Suppressor macrophage (primary cell): ENCODE measurements at places on chromosomes 16 and 17.

DNA sequence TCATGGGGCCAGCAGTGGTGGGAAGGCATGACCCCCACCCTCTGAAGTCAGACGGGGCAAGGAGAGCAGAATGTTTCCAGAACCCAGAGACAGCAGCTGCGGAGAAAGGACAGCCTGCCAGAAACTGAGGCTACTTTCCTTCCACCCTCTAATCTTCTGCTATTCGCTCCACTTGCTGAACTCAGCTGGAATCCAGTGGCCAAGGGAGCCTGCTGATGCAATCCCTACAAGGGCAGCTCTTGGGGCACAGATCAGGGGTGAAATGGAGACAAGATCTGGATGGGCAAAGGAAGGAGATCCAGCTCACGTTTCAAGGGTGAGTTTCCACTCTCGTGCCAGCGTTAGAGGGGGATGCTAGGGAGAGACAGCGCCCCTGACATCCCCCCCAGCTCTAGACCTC lies 479.1 kb downstream of the SLC39A11 start:
- DNase-seq = no peak

DNA sequence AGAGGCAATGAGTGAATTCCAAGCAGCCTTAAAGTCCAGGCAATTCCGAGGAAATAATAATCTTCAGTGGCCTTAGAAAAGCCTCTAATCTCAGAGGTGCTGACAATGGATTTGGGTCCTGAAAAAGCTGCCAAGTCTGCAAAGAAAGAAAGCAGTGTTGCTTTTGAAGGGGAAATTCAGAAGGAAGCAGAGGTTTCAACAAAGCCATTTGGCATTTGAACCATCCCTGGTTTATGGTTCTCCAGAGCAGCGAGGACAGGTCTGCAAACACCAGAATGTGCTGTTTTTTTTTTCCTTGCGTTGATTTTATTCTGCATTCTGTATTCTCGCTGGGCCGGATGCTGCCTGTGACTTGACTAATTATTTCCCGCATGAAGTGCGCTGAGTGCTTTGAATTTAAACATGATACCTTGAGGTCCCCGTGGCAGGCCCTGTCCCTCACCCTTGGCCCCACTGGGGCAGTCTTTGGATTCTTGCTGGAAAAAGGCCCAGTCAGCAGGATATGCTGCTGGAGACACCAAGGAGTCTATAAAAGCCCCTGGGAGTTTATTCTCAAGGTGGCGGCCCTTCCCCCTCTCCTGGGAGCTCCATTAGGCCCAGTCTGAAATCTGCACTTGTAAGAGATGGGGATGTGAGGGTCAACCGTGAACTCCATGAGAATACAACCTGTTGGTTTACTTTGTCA lies 338.3 kb downstream of the HAPSTR1 start:
- no peak for DNase-seq

DNA sequence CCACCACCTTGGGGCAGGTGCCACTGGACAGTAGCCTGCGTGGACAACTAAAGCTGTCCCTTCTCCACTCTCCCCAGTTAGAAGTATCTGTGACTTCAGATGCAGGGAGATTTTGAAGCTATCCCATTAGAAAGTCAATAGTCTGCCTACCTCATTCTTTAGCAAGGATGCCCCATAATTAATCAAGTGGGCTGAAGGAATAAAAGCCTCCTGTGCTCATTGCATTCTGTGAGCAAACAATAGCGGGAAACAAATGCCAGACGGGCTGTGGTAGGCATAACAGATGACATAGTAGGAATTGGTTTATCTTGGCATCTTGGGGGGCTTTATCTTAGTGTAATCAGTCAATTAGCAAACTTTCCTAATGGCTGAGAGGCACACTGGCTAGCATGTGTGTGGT lies 96.7 kb upstream of the HSBP1 start:
- no peak for DNase-seq

- DNase-seq = peak; percentile 13
Observed at GRCh38 chr17:75032720-75033280, 14.0 kb downstream of the ATP5PD start.

GRCh38 chr16:85089525-85089924 lies 22.7 kb downstream of the CIBAR2 start:
- DNase-seq = no peak

DNA sequence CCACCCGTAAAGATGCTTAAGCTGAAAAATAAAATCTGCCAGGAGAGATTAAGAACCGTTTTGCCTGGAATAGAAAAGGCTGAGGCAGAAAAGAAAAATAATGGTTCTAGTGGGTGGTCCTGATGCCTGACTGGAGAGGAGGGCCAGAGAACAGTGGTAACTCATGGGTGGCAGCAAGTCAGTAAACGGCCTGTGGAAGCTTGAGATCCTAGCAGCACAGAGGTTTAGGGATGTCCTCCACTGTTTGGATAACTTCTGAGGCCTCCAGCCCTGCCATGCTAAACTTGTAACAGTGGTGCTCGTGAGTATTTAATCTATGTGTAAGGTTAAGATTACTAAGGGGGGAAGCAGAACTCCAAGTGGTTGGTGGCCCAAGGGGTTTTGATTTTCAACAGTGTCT lies 21.2 kb upstream of the PHAF1 start:
- DNase-seq = no peak

DNA sequence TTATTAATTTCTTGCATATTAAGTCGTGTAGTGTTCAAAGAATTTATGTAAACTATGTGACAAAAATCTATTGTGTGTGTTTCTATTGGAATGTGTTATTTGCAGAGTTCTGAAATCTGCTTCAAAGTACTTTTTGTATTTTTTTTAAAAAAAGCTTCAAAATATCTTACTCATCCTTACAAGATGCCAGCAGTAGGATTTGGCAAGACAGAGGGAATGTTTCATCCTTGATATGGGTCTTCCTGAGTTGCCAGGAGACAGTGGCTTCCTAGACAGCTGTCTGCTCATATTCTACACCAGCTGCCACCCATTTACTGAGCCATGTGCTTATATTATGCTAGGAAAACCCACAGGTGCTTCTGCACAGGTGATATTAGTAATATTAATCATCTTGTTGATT lies 36.4 kb downstream of the EFCAB5 start:
- DNase-seq = no peak

GRCh38 chr16:79437764-79438751 lies 162.5 kb downstream of the MAF start:
- peak; percentile 40 for DNase-seq

GRCh38 chr17:4509923-4510617 lies 11.4 kb downstream of the SPNS2 start:
- peak; percentile 62 for DNase-seq

DNA sequence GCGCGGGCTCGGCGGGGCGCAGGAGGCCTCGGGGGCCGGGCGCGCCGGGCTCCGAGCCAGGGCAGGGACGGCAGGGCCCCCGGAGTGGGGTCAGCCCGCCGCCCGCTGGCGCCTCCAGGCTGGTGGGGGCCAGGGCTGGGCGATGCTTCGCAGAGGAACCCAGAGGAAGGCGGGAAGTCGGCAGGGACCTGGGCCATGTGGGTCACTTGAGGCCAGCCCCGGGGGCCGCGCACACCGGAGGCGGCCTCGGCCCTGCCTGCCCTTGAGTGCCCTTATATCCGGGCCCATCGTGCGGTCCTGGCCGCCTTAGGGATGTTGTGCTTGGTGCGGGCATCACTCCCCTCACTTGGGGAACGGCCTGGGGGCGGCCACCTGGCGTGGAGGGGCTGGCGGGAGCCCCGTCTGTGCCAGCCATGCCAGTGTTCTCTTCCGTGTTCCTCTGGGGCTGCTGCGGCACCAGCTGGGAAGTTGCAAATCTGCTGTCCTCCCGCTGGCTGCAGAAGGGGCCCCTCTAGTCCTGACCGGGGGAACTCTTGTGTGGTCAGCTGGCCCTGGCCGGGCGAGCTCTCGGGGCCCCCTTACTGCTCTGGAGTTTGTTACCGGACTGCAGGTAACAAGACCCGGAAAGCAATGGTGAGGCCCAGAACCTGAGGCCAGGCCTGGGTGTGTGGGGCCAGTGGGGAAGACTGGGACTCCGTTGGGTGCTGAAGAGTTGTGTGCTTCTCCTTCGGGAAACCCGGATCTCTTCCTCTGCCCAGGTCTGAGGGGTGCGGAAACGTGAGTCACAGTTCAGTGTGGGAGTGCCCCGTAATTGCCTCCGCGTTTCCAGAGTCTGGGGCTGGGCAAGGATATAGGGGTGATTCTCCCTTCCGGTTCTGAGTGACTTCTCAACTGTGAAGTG lies 849 bp downstream of the CAPN15 start:
- peak; percentile 80 for DNase-seq

- DNase-seq = no peak
Observed at GRCh38 chr16:6804461-6804860, 528.2 kb upstream of the RBFOX1 start.

DNA sequence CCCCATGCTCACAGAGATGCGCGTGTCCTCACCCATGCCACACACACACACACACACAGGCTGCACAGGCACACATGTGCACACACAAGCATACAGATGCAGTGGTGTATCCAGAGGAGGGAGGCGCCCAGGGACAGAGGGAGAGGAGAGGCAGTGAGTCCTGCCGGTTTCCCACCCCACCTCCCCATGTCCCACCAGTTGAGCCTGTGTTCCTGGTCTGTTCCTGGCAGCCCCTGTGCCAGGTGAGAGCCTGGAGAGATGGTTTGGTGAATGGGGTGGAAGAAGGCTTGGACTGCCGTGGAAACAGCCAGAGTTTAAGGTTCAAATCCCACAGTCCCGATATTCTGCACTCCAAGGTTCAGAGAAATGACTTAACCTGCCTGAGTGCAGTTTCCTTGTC lies 10.2 kb upstream of the FADS6 start:
- DNase-seq = no peak

DNA sequence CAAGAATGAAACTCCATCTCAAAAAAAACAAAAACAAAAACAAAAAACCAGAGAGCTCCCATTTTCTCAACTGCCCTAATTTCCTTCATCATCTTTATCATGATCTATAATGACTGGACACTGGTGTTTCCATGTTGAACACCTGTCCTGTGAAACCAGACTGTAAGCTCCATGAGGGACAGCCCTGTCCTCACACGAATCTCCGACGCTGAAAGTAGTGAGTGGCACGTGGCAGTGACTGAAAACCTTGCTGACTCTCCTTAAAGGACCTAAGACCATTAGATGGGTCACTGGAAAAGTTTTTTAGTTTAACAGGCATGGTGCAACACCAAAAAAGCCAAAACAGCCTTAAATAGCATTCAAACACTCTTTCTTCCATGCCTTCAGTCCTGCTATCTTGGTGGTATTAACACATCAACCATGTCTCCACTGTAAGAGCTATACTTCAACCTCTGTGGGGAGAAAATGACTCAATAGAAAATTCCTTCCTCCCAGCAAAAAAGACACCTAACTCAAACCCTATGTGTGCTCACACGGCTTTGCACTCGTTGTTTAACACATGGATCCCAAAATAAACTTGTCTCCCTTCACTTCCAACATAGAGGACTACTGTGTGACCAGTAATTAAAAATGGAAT lies 8.3 kb downstream of the AXIN2 start:
- DNase-seq = no peak

DNA sequence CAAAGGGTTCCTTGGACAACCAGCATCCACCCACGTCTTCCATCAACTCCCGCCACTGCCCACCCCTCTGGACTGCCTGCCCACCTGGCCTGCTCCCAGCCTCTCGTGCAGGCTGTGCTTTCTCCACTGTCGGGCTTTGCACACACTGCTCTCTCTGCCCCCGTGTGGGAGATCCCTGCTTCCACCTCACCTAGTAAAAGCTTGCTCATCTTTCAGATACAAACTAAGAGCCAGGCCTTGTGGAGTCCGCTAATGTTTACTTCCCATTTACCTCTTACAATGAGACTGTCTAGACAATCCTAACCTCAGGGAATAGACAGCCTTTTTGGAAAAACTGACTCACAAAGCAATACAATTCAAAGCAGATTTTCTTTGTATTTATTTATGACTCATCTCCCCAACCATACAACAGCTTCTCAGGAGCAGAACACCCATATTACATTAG lies 67.6 kb downstream of the USP31 start:
- no peak for DNase-seq

GRCh38 chr16:3471518-3472176 lies 23.6 kb downstream of the C16orf90 start:
- no peak for DNase-seq
